ENCODE measurements at places on chromosomes 3 and 15. TPM values are rescaled to one million over a fixed set of nuclear protein-coding genes. Genes with fewer than 3 reads are reported as not detected.

GRCh38 chr15:74422265-74422651, 11.5 kb downstream of the SEMA7A start:
- H3K4me1 ChIP-seq, result peaks cover 86% of the 10 kb centered on the region
- DNase-seq, result no peak
- no peaks in the 10 kb centered on the region for H3K36me3 ChIP-seq
- no peak overlapping the region for H3K4me3 ChIP-seq
- H3K27me3 ChIP-seq, result no peaks in the 10 kb centered on the region

GRCh38 chr3:55880357-55880756, 393.3 kb upstream of the WNT5A start:
- no peaks in the 10 kb centered on the region for H3K27me3 ChIP-seq
- H3K4me1 ChIP-seq, result no peaks in the 10 kb centered on the region
- no peak overlapping the region for H3K4me3 ChIP-seq
- no peaks in the 10 kb centered on the region for H3K36me3 ChIP-seq
- H3K27ac ChIP-seq, result no peak overlapping the region
- DNase-seq, result no peak

DNA sequence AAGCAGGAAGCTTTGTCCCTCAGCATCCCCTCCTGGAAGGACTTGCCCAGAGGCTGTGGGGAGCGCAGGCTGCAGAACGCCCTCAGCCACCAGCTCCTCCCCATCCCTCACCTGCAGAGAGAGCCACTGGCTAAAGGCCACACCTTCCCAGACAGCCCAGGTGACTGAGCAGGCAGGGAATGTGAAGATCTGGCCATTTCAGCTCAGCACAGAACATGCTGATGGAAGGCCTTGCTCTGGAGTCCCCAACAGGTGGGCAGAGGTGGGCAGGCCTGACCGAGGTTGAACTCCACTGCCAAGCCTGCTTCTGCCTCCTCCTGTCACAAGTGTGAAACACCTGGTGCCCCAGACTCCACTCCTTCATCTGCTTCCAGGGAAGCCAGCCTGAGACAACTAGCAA, 50.7 kb upstream of the SEC61A1 start:
- H3K4me1 ChIP-seq, result no peaks in the 10 kb centered on the region
- peaks cover 24% of the 10 kb centered on the region for H3K27me3 ChIP-seq
- DNase-seq, result no peak
- H3K27ac ChIP-seq, result no peak overlapping the region
- no peak overlapping the region for H3K4me3 ChIP-seq
- H3K36me3 ChIP-seq, result no peaks in the 10 kb centered on the region

DNA sequence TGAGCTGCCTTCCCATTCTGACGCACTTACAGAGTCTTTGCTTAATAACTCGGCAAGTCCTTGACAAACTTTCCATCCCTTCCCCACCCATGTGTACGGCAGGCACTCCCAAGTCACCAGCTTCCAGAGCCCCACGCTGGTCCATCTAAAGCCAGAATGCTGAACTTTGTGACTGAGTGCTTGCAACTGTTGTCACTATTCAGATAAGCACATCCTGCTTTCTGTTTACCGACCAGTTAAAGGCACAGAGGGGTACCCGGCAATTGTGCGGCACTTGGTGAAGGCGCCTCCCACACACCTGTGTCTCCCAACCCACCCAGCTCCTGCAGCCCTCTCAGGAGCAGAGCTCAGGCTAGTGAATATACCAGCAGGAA, 430.6 kb downstream of the FOXP1 start:
- peaks cover 46% of the 10 kb centered on the region for H3K4me1 ChIP-seq
- no peak overlapping the region for H3K4me3 ChIP-seq
- H3K27ac ChIP-seq, result peak overlapping the region; percentile 58
- no peak for DNase-seq
- no peaks in the 10 kb centered on the region for H3K27me3 ChIP-seq

- peaks cover 5% of the 10 kb centered on the region for H3K4me1 ChIP-seq
- H3K27me3 ChIP-seq, result no peaks in the 10 kb centered on the region
- H3K4me3 ChIP-seq, result no peak overlapping the region
- DNase-seq, result no peak
- no peaks in the 10 kb centered on the region for H3K36me3 ChIP-seq
Observed at GRCh38 chr3:78274475-78275065, 1234.7 kb downstream of the ROBO2 start.

- peak; percentile 46 for DNase-seq
- H3K4me1 ChIP-seq, result peaks cover 22% of the 10 kb centered on the region
- H3K4me3 ChIP-seq, result peak overlapping the region; percentile 87
- H3K27me3 ChIP-seq, result no peaks in the 10 kb centered on the region
- peak overlapping the region; percentile 97 for H3K27ac ChIP-seq
- no peaks in the 10 kb centered on the region for H3K36me3 ChIP-seq
Observed at GRCh38 chr3:13452490-13453335, 27.4 kb upstream of the HDAC11 start.

- H3K4me3 ChIP-seq, result no peak overlapping the region
- H3K4me1 ChIP-seq, result no peaks in the 10 kb centered on the region
- no peak for DNase-seq
- no peaks in the 10 kb centered on the region for H3K36me3 ChIP-seq
- H3K27me3 ChIP-seq, result no peaks in the 10 kb centered on the region
Observed at GRCh38 chr15:57758560-57758959, 52.0 kb downstream of the POLR2M start.

GRCh38 chr15:32657198-32657883, 15.8 kb downstream of the SCG5 start:
- H3K4me1 ChIP-seq, result no peaks in the 10 kb centered on the region
- no peaks in the 10 kb centered on the region for H3K27me3 ChIP-seq
- no peaks in the 10 kb centered on the region for H3K36me3 ChIP-seq
- no peak for DNase-seq

- H3K4me1 ChIP-seq, result no peaks in the 10 kb centered on the region
- H3K27me3 ChIP-seq, result no peaks in the 10 kb centered on the region
- no peak overlapping the region for H3K4me3 ChIP-seq
- no peak overlapping the region for H3K27ac ChIP-seq
Observed at GRCh38 chr3:157393113-157393512, 43.5 kb upstream of the PTX3 start.

- H3K4me3 ChIP-seq, result no peak overlapping the region
- H3K27me3 ChIP-seq, result no peaks in the 10 kb centered on the region
- no peak for DNase-seq
- H3K27ac ChIP-seq, result no peak overlapping the region
- H3K4me1 ChIP-seq, result peaks cover 67% of the 10 kb centered on the region
Observed at GRCh38 chr3:120764206-120764605, 21.7 kb downstream of the GTF2E1 start.

DNA sequence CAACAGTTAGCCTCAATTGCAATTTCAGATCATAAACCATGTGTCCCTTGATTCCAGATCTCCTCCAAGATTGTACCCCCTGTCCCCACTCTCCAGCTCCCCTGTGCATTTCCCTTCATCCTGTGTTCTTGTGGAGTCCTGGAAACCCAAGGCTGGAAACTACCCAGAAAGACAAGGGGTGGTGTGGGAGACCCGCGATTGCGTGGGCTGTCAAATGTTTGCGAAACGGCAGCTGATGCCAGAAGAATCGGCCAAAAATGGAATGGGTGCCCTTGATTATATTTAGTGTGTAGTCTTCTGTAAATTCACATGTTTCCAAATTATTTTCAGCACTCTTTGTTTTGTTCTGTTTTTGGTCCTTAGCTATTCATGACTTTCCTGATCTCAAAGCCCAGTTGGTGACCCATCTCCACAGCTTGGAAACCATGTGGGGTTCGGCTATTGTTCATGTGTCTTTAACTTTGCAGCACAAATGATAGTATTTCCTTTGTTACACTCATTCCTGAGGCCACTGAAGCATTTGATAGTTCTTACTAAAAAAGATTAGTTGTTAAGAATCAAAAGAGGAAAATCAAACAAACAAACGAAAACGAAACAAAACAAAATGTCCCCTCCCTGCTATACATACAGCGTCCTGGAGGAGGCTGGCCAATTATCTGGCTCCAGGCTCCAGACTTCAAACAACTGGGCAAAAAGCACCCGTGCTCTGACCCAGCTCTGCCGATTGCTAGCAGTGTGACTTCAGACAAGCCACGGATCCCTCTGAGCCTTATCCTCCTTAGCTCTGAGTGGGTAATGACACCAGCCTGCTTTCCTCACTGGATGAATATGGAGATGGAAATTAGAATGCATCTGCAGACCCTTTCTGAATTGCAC, 120.9 kb downstream of the CACNA2D3 start:
- H3K4me3 ChIP-seq, result no peak overlapping the region
- DNase-seq, result no peak
- H3K36me3 ChIP-seq, result no peaks in the 10 kb centered on the region

DNA sequence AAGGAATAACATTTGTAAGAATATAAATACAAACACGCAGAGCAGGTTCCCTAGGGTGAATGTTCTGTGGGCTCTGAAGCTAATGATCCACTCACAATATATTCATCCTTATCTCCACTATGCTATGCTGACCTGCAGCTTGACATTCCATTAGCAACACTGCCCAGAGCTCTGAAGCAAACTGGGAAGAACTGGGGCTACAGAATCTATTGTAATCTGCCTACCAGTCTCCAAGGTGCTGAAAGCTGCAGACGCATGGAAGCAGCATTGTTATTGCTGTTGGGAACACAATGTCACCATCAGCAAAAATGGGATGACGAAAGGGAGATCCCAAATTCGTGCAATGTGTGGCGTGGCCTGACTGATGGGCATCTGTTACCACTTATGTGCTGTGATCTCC, 316.7 kb upstream of the RORA start:
- no peaks in the 10 kb centered on the region for H3K4me1 ChIP-seq
- no peak overlapping the region for H3K27ac ChIP-seq
- H3K27me3 ChIP-seq, result peaks cover 8% of the 10 kb centered on the region
- H3K36me3 ChIP-seq, result no peaks in the 10 kb centered on the region
- no peak overlapping the region for H3K4me3 ChIP-seq

DNA sequence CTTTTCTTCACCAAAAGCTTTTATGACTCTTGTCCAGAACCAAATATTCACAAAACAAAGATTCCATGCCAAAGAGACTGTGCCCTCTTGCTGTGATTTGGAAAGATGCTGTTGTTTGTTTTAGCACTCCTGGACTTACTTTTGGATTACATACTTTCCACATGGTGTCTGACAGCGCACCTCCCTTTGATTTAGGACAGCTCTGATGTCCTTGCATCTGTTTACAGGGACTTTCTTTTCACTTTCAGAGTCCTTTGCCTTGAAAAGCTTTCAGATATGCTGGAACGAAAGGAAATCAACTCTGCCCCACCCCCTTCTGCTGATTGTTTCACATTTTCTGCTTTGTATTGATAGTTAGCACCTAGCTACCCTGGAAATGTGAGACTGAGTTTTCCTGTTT, 133.0 kb upstream of the NR2E3 start:
- no peaks in the 10 kb centered on the region for H3K36me3 ChIP-seq
- no peak overlapping the region for H3K4me3 ChIP-seq
- no peak overlapping the region for H3K27ac ChIP-seq
- no peaks in the 10 kb centered on the region for H3K4me1 ChIP-seq

- peaks cover 25% of the 10 kb centered on the region for H3K4me1 ChIP-seq
- no peak overlapping the region for H3K4me3 ChIP-seq
- no peaks in the 10 kb centered on the region for H3K36me3 ChIP-seq
- no peak overlapping the region for H3K27ac ChIP-seq
- H3K27me3 ChIP-seq, result peaks cover 77% of the 10 kb centered on the region
- DNase-seq, result no peak
Observed at GRCh38 chr15:101455291-101456025, 34.0 kb downstream of the PCSK6 start.

LRRN1 gene
- not detected for polyA plus RNA-seq

EXD1 gene
- not detected for polyA plus RNA-seq

UBAP1L gene
- 0.52 TPM for polyA plus RNA-seq

CACNA2D3 gene
- not detected for polyA plus RNA-seq

FAM131A gene
- 4.0 TPM for polyA plus RNA-seq

GOLGA6L10 gene
- polyA plus RNA-seq, result 0.09 TPM

ISLR2 gene
- polyA plus RNA-seq, result not detected

ESYT3 gene
- polyA plus RNA-seq, result not detected

ERICH6 gene
- polyA plus RNA-seq, result not detected
